Esophagus squamous epithelium (tissue), 5 donors: ENCODE measurements at places on chromosomes 2 and 18.

- no peak for DNase-seq
Measured at GRCh38 chr2:71285706-71286105, 45.9 kb upstream of the ZNF638 start.

- no peak for DNase-seq
Measured at GRCh38 chr18:427005-427404, 73.5 kb downstream of the COLEC12 start.

DNA sequence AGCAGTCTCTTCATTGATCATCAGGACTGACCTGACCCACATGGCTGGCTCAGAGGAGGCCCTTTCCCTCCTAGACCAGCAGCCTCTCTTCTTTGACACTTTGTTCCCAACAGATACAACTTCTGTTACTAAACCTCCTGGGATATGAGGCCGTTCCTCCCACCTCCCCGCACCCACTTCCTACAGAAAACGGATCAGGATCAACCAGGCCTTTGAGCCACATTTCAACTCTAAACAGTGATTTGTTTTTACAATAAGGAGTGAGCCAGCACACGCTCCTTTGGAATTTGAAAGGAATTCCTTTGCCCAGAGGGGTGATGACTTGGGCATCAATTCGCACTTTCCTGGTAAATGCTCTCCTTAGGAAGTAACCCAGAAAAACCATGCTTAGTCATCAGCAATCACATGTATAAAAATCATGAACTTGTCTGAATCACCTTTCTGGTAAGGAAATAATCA is 180.4 kb downstream of the FAM124B start:
- DNase-seq = no peak

DNA sequence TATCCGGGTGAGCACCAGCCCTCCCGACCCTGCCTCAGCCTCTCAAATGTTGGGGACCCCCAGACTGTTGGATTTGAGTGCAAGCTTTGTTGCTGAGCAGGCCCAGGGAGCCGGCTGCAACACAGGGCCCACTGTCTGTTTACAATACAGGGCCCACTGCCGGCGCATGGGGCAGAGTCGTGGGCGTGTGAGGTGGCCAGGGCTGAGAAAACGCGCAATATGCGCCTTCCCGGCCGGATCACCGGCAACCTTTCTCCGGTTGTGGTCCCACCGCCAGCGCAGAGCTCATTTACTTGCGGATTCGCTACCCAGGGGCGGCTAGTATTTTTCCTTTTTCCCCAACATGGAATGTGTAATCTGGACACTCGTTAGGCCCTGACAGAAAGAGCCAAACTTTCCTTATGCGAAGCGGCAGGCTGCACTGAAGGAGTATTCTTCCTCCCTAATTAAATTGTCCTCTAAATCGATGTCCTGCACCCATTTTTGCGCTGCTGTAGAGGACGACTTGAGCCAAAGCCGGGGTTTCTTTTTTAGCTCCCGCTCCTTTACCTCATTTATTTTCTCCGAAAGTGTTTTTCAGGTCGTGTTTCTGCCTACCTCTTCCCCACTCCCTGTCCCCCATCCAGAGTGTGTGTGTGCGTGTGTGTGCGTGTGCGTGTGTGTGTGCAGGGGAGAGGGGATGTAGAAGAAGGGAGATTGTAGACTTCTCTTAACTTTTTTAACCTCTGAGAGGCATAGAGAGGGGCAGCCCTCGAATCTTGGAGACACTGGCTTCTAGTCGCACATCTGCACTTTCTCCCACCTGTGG is 2.7 kb downstream of the OTX1 start:
- DNase-seq = no peak

- DNase-seq = no peak
Measured at GRCh38 chr2:212863185-212863588, 288.2 kb downstream of the IKZF2 start.
